ENCODE measurements at places on chromosomes 3 and 15. TPM values are rescaled to one million over a fixed set of nuclear protein-coding genes. Genes with fewer than 3 reads are reported as not detected.
A peak's percentile ranks its signal among the peaks of the same experiment; 100 is the strongest.

- peaks cover 2% of the 10 kb centered on the region for H3K4me1 ChIP-seq
- H3K4me3 ChIP-seq = no peak overlapping the region
- H3K27ac ChIP-seq = peak overlapping the region; percentile 27
- H3K36me3 ChIP-seq = peaks cover 15% of the 10 kb centered on the region
- no peaks in the 10 kb centered on the region for H3K27me3 ChIP-seq
These were observed 68.1 kb downstream of the IMPG2 start for GRCh38 chr3:101252307-101252706.

- no peak for DNase-seq
- no peaks in the 10 kb centered on the region for H3K36me3 ChIP-seq
- H3K4me3 ChIP-seq = no peak overlapping the region
- peaks cover 4% of the 10 kb centered on the region for H3K4me1 ChIP-seq
These were observed 167.7 kb upstream of the P2RY1 start for GRCh38 chr3:152667267-152667666.

DNA sequence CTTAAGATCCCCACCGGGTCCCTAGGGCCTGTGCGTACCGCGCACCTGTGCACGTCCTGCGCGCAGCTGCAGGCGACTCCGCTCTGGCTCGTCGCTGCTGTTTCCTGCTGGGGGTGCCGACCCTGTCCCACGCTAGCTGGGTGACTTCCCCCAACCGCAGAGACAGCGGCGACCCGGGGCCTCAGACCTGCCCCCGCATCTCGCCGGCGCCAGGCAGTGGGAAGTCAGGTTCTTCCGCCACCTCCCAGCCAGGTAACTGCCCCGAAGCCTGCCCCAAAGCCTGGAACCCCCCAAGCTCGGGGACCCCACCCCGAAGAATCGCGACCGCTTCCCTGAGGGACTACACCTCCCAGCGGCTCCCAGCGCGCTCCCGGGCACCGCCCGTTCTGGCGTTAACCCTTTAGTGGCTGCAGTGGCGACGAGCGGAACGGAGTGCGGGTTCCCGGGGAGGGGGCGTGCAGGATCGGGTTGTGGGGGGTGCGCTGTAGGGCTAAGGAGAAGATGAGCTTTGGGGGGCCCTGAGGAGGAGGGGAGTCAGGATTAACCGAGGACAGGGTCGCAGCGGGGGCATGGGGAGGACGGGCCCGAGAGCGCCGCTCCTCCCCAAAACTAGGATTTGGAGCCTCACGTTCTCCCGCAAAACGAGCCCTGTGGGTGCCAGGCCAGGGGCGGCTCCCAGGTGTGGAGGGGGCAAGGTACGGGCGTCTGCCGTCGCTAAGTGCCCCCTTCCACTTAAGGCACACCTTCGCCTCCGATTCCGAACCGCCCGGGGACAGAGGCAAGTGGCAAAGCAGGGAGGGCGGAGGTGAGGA lies 589 bp downstream of the NEIL1 start:
- DNase-seq = peak; percentile 40
- no peaks in the 10 kb centered on the region for H3K27me3 ChIP-seq
- H3K4me3 ChIP-seq = peak overlapping the region; percentile 91
- H3K27ac ChIP-seq = peak overlapping the region; percentile 84

DNA sequence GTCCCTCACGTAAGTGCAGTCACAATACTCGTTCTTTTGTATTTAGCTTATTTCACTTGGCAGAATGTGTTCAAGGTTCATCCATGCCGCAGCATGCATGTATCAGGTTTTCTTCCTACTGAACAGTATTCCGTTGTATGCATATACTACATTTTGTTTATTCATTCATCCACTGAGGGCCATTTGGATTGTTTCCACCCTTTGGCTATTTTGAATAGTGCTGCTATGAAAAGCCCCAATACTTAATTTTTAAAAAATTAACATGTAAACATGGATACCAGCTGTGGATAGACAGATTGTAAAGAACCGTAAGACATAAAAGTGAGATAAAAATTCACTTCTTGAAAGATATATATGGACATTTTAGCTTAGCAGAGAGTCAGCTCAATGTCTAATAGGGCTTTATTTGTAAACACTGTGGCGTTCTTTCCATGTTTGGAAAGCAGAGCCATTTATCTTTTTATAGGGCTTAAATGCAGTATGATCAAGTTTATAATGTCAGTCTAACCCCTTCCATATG lies 115.9 kb downstream of the VPS8 start:
- H3K4me3 ChIP-seq = no peak overlapping the region
- no peaks in the 10 kb centered on the region for H3K27me3 ChIP-seq
- H3K27ac ChIP-seq = no peak overlapping the region
- H3K4me1 ChIP-seq = peaks cover 2% of the 10 kb centered on the region

DNA sequence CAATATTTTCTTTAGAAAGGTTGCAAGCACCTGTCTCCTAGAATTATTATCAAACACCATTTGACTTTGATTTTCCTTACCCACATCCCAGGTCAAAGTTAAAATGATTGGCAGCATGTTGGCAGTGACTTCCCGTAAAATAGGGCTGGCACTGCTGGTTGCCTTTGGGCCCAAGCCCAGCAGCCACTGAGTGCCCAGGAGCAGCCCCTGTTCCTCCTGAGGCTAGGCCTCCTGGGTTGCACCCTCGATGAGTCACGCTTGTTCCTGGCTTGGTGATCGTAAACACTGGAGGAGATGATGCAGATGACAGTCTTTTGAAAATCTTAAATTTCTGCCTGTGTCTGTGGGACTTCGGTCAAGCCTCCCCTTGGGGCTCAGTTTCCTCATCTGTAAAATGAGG lies 290.0 kb downstream of the TLE3 start:
- no peak overlapping the region for H3K27ac ChIP-seq
- H3K27me3 ChIP-seq = peaks cover 25% of the 10 kb centered on the region
- no peak overlapping the region for H3K4me3 ChIP-seq

DNA sequence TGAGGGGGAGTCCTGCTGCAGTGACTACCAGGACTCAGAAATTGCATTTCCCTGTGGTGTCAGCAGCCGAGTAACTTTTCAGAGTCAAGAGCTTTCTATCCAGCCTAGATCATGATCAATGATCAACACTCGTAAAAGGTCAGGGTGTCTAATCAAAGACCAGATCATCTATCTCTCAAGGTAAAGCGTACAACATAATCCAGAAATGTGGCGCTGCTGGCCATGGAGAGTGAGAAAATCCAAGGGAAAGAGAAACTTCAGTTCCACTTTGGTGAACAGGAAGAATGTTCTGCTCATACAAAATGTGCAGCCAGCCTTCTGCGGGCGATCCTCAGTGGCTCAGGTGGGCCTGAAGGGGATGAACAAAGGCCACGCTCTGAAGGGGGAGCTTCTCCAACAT lies 1005.8 kb upstream of the NR2F2 start:
- H3K27ac ChIP-seq = no peak overlapping the region
- H3K4me3 ChIP-seq = no peak overlapping the region
- H3K36me3 ChIP-seq = no peaks in the 10 kb centered on the region
- peaks cover 20% of the 10 kb centered on the region for H3K27me3 ChIP-seq
- no peak for DNase-seq

DNA sequence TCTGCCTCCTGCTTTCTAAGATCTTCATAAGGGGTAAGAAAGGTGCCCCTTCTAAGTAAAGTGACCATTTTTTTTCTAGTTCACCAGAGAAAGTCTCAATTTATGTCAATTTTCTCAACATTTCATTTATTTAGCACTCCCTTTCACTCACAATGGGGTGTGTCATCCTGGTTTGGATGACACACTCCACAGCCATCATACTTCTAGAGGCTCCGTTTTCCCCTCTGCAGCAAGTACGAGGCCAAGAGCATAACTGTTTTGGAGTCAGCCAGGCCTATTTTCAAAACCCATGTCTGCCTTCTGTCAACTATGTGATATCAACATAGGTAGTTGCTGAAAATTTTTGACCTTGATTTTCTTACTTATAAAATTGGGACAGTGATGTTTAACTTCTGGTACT lies 703.2 kb downstream of the NLGN1 start:
- no peak overlapping the region for H3K4me3 ChIP-seq
- no peaks in the 10 kb centered on the region for H3K4me1 ChIP-seq
- H3K27me3 ChIP-seq = no peaks in the 10 kb centered on the region

The PPIB gene
- total RNA-seq = 208 TPM

The CSPG5 gene
- total RNA-seq = 0.35 TPM

The IL5RA gene
- total RNA-seq = 10.4 TPM

The SST gene
- total RNA-seq = not detected

The SECISBP2L gene
- total RNA-seq = 49.4 TPM
